Esophagus squamous epithelium (tissue), 5 donors: ENCODE measurements at places on chromosomes 6 and 20.
A peak's percentile ranks its signal among the peaks of the same experiment; 100 is the strongest.

DNA sequence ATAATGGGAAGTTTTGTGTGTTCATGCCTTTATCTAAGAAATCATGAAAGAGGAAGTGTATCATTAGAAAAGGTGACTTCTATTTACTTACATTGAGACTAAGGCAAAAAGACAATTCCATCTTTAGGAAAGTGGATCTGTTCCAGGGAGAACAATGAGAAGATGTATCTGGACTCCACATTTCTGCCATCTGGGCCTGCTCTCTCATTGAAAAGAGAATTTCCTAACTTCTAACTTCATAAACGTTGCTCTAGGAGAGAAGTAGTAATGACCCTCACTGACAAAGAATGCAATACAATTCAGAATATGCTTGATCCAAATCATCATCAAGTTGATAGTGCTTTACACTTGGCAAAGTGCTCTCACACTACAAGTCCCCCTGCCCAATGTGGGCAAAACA is 294.2 kb downstream of the OGFRL1 start:
- no peak for DNase-seq

GRCh38 chr6:84227434-84228197 is at the start of gene CEP162:
CEP162 (minus strand) TSS chr6:84227643; CDS start chr6:84226393, 1,250 bp downstream.
- DNase-seq, result peak; percentile 64

DNA sequence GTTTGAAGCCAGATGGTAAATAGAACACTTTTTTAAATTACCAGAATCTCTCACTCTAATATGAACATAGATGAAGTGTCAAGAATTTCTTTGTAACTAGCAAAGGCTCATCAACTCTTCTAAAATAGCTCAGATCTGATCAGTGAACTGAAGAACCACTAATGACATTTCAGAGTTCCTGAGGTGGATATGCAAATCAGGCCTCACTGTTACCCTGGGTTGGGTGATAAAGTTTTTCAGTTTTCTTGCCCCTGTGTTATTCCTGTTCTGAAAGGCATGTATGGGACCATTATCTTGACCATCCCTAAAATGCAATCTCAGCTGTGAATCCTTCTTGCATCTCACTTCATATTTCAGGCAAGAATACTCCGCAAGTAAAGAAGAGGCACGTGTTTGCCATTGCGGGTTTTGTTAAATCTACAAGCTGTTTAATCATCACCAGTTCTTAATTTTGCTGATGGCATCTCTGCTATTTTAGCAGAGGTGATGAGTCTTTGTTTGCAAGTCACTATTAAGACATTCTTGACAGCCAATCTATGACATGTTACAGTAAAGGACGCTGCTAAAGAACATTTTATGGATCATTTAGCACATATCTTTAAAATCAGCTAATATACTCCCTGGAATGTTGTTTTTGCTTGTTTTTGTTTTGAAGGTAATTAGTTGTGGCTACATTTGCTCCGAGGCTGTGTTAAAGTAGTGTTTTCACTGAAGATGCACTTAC is 47.9 kb downstream of the KHDC1L start:
- no peak for DNase-seq

DNA sequence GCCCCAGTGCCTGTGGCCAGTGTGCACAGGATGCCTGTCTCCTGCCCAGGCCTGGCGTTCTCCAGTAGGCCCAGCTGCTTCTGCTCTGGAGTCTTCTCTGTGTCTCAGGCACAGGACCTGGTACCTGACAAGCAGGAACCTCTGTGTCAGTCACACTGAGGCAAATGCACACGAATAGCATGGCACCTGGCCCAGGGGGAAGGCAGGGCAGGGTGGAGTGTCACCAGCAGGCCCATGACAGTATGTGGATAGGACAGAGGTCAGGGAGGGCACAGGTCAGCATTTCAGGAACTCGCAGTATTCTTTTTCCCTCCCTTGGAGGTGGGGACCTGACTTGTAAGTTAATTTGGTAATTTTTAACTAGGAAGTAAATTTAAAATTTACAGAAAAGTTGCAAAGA is 5.6 kb downstream of the PSMG4 start:
- no peak for DNase-seq

GRCh38 chr20:9214685-9215084 is 145.8 kb downstream of the PLCB4 start:
- DNase-seq, result no peak

DNA sequence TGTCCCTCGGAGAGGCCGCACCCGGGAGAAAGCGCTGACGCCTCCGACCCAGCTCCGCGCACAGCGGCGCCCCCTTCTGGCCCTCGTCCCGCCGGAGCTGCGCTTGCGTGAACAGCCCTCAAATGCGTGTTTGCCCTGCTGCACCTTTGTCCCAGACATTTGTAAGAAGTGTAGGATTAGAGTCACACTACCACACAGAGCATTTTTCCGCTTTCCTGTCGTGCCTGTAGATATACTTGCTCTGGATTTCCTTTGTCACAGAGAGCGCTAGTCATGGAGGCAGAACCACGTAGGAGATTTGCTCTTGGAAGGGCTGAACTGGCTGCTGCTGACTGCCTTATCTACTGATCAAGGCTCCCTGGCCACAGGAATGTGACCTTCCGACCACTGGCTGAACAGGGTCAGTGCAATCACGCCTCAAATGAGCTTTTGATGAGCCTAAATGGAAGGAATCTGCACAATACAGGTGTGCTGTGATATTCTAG is 62.3 kb downstream of the PAX1 start:
- no peak for DNase-seq

GRCh38 chr6:150134280-150134920 is 8.4 kb upstream of the PPP1R14C start:
- DNase-seq, result no peak

DNA sequence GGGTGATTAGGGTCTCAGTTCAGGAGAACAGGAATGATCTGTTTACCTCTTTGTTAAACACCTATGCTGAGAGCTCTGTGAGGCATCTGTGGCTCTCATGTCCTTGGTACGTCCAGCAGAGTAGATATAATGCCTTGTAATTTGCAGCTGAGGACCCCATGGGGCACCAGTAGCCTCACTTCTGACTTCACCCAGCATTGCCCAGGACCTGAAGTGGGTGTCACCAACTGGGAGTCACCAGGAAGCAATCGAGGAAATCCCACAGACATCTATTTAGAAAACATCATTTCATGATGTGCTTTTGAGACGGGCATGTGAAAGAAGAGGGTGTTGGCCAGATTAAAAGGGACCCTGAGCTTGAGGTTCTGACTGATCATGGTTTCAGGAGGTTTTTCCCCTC is 8.8 kb downstream of the EDN3 start:
- DNase-seq, result no peak

GRCh38 chr6:12482386-12483375 is 192.5 kb downstream of the EDN1 start:
- no peak for DNase-seq

DNA sequence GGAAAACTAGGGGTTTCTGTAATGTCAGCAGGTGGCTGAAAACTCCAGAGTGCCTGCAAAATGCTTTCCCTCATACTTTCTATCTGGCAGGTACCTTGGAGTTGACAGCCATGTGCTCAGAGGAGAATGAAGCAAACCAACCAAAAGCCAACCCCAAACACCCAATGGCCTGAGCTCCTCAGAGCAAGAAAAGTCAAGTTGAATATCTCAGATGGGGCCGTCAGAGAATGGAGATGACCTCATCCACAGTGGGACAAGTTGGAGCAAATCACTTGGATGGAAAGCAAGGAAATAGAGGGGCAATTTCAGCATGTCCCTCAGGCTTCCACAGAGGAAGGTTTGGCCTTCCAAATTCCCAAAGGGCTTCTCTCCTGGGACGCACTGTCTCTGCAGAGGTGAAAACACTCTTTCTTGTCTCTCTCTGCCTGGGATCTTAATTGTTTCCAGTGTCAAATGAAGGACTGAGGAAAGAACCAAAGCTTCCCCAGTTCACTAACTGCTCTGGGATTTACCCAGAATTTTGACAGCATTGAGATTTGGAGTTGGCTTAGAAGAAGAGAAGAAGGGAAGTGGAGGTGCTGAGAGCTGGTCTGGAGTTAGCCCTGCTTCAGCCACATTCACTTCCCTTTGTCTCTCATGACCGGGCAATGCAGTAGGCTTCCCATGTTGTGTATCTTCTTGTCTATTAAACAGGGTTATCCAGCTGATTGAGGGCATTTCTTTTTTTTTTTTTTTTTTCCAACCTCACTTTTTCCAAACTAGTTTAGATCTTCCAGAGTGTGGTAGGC is 42.2 kb downstream of the PRND start:
- no peak for DNase-seq

GRCh38 chr6:138008791-138009190 is 98.4 kb downstream of the PERP start:
- DNase-seq, result no peak

DNA sequence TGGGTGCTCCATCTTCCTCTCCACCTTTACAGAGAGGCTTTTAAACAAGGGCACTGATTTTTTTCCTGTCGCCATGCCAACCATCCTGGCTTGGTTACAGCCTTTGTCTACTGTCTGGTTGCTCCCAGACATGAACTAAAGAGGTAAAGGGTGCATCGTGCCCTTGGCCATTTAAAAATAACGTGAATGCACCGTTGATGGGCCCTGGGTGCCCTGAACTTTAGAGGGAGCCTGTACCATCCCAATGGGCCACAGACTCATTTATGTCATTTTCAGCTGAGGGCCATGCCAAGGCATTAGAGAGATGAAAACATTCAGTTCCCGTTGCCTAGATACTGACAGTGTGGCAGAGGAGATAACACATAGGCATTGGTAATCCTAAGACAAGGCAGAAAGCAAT is 23.3 kb downstream of the TMC2 start:
- DNase-seq, result no peak

DNA sequence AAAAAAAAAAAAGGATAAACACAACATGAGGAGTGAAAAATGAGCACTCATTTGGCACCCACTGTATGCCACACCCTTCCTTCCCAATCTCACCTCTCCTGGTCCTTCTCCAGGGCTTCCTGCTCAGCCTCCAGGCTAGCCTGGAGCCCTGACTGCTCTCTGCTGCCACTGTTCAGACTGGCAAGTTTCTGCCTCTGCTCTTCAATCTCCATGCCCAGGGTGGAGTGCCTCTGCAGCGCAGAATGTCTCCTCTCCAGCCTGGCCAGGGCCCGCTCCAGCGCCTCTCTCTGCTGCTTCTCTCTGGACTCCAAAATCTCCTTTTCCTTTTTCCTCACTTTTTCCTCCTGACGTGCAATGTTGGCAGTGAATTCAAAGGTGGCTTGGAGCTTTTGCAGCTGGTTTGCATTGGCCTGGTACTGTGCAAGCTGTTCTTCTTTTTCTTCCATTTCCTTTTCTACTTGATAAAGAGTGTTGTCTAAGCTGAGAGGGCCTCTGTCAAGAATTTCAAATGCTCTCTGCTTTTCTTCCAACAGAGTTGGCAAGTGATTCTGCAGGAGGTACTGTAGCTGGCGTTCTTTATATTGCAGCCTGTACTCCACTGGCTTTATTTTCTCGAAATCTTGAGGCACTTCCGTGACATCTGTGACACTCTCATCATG is 194.4 kb downstream of the KIF16B start:
- DNase-seq, result no peak

DNA sequence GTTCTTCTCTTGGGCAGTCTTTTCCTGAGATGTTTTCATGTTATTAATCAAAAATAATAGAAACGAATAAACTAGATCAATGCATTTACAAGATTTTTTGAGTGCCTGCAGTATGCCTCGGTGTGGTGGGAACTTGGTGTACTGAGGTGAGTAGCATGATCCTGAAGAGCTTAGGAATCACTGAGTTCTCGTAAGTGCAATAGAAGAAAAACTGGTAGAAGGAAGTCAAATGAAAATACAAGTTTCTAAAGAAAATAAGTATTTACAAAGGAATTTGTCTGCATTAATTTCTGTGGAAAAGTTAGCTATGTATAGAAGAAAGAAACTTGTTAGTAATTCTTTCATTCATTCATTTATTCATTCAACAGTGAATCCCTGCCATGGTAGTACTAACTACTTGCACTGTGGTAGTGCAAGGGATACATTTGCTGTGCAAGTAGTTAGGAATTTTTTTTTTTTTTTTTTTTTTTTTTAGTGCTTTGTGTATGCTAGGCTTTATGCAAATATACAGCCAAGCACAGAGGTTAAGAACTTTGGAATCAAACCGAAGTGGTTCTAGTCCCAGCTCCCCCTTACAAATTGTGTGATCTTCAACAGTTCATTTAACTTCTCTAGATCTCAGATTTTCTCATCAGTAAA is 13.9 kb downstream of the NT5E start:
- no peak for DNase-seq

DNA sequence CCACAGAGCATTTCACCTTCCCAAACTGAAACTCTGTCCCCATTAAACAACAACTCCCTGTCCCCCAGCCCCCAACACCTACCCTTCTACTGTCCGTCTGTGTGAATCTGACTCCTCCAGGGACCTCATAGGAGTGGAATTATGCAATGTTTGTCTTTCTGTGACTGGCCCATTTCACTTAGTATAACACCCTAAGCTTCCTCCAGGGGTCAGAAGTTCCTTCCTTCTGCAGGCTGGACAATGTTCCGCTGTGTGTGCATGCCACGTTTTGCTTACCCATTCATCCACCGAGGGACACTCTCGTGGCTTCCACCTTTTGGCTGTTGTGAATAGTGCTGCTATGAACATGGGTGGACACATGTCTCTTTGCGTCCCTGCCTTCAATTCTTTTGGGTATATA is 37.6 kb upstream of the MPC1 start:
- DNase-seq, result no peak

GRCh38 chr6:144624716-144625115 is 339.6 kb downstream of the UTRN start:
- DNase-seq, result no peak

DNA sequence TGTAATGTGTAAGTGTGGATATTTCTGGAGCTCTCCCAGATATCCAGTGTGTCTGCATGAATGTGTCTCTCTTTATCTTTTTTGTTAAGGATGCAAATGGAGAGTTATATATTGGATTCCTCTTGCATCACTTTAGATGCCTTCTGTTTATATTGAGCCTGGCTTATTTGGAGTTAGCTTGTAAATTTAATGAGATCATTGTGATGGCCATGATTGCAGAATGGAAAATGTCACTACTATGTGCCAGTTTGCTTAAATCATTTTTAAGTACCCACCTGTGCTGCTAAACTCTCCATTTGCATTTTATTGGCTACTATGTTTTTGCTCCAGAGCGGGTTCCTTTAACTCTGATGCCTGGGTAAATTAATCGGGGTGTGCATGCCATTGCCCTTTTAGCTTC is 334.8 kb downstream of the UTRN start:
- DNase-seq, result no peak

DNA sequence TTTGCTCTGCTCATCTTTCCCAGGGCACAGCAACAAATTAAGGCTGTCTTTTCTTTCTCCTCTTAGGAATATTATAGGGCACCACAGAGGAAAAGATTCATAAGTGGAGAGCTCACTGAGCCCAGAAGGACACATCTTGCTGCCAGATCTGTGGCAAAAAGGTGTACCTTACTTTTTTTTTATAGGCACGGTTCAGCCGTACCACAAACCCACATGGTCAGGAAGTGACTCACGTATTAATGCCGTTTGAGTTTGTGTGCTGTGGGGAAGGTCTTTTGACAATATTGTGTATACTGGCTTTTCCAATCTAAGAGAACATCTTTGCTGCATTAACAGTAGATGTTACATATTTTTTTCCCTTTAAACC is 28.4 kb downstream of the PAQR8 start:
- DNase-seq, result no peak

DNA sequence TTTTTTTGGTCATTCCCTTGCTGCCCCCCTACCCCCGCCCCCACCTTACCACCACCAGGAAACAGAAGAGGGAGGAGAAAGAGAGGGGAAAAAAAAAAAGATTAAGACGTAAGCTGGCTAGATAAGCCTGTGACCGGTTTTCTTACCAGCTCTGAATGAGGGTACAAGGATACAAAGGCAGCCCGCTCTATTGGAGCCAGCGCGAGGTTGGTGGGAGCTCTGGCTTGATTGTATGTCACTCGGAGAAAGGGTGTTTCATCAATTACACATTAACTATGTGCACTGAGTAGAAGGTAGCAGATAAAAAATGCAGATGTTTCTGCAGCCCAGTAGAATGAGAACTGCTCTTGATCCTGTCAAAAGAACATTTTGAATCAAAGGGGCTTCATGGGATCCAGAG is 28.6 kb upstream of the OLIG3 start:
- no peak for DNase-seq
